ENCODE measurements at places on chromosomes 2 and 18. TPM values are rescaled to one million over a fixed set of nuclear protein-coding genes. Genes with fewer than 3 reads are reported as not detected.
A peak's percentile ranks its signal among the peaks of the same experiment; 100 is the strongest.

IL1F10 gene
- total RNA-seq = not detected

GRCh38 chr2:126038861-126039260 is 617.1 kb upstream of the GYPC start:
- no peak for DNase-seq

LINC00305 gene
- not detected for total RNA-seq

DNA sequence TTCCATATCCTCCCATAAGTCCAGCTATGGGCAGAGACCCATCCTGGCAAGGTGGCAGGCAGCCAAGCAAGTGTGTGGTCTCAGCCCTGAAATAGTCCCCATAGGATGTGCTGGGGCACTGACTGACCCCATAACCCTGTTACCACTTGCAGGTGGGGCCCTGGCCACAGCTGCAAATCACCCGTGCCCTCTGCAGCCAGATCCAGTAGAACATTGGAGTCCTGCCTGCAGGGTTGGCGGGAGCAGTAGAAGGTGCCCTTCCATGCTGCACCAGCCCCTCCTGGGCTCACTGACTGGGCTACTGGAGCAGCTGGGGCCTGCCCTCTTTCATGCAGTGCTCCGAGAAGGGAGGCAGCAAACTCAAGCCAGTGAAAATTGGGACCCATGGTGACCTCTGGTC is 112.6 kb upstream of the MCFD2 start:
- DNase-seq = no peak

GRCh38 chr18:21958707-21959450 is 210.5 kb upstream of the GATA6 start:
- DNase-seq = no peak

DNA sequence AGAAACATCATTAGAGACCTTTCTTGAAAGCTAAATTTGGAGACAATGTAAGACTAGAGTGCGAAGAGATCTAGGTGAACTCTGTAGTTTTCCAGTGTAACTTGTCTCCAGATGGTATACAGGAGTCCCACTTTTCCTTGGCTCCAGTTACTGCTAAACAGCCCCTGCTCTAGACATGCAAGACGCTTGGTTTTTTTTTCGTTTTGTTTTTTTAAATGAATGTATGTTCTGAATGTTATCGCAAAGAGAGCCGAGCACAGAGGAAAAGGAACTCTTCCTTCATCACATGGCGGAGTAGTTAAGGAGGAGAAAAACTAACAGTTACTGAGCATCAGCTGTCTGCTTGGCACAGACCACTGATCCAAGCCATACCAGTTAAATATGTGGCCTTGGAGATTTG is 2.4 kb downstream of the RALB start:
- DNase-seq = no peak

GRCh38 chr18:42107287-42107686 is 152.3 kb downstream of the PIK3C3 start:
- no peak for DNase-seq

LCT gene
- total RNA-seq = 0.18 TPM

SLC14A1 gene
- total RNA-seq = 3.8 TPM

PJVK gene
- 0.50 TPM for total RNA-seq

- DNase-seq = no peak
These were observed 16.2 kb downstream of the TANC1 start for GRCh38 chr2:158984604-158985135.

- no peak for DNase-seq
These were observed 396.3 kb upstream of the PIK3C3 start for GRCh38 chr18:41558715-41559114.

IL36A gene
- 0.29 TPM for total RNA-seq

GRCh38 chr2:60498816-60499429 is 54.5 kb downstream of the BCL11A start:
- no peak for DNase-seq

DNA sequence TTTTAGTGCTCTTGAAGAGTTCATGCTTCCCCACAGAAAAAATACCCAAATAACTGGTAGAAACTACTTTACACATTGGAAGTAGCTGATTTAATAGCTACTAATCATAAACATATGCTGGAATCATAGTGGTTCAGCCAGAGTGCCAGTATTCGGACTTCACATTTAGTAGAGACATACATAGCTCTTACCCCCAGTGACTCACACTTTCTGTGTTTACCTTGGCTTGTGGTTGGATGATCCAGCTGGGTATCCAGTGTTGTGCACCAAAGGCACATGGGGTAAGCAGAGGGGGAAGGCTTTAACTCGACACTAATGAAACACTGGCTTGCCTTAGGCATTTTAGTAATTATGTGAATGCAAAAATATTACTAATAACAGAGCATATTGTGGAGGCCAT is 18.1 kb downstream of the ARHGAP28 start:
- DNase-seq = no peak

DNA sequence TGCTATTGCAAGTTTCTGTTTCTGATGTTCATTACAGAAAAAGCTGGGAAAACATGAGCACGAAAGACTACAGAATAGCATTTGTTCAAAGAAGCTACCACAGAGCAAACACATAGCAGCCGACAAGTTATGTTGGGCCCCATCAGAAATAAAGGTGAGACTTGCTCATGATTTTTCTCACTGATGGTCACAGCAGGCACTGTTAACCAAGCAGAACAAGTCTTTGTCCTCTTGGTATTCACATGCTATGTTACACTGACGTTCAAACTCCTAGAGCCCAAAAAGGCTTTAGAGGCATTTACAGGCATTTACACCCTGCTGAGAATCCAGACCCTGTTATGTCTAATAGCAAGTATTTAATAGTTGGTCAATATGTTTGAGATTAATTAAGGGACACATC is 235.0 kb upstream of the HNMT start:
- DNase-seq = no peak

DNA sequence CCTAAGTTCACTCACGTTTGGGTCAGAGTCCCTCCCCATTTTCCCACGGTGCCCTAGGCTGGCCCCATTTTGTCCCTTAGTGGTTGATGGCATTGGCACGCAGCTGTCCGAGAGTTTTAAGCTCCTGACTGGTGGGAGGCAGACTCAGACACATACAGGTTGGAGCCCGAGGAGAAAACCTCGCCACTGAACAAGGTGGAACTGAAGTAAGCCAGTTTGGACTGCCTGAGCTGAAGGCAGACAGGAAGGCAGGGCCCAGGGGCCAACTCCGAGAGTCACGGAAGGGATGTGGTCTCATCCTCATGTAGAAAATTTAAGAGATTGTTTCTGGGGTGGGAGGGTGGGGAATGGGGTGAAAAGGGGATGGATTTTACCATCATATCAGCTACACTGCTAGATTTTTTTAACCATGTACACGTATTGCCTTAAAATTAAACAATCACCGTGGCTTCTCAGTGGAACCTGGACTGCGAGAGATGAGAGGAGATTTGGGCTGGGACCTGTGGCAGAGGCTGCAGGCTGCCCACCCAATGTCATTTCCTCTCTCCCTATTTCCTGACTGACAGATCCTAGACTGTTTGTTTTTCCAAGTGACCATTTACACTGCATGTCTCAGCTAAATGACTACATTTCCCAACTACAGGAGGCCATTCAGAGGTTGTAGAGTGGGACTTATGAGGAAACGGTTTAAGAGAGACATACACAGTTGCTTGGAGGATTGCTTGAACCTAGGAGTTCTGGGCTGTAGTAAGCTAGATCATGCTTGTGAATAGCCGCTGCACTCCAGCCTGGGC is 19.4 kb upstream of the NMUR1 start:
- no peak for DNase-seq

DNA sequence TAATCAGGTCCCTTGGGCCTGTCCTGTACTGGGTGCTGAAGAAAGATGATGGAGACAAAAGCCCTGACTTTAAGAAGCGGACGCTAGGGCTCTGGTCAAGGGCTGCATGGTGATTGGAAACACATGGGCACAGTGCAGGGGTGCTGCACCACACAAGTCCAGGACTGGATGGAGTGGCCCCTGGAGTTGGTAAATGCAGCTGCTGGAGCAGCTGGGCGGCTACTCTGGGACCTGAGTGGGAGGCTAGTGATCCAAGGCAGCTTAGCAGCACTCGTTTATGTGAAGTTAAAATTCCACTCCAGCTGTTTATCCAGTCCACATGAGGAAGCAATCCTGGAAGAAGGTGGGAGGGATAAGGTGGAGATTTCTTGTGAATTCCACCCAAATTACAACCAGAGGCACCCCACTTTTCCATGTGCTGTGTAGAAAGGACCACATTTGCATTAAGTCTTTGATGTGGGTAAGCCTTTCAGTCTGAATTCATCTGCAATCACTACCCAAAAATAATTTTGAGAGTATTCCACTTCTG is 24.9 kb downstream of the MERTK start:
- DNase-seq = no peak

DNA sequence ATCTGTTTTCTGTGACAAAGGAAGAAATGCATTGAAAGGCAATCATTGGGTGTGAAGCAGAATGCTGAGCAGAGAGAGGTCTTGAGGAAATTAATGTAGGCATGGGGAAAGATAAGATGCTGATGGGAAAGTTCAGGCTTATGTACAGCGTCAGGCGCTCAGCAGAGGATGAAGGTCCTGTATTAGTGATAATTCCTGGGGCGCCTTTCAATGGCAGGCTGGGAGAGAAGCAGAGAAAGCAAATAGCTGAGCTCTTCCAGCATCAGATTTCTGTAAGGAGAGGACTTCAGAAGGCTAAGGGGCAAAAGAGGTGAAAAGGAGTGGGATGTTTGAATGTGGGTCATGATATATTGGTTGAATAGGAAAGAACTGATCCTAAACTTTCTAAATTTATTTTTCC is 129.8 kb downstream of the HNMT start:
- DNase-seq = no peak

- no peak for DNase-seq
These were observed 121.5 kb upstream of the PDE1A start for GRCh38 chr2:182548031-182548950.

GRCh38 chr2:226142463-226142862 is 657.2 kb downstream of the IRS1 start:
- DNase-seq = no peak

DNA sequence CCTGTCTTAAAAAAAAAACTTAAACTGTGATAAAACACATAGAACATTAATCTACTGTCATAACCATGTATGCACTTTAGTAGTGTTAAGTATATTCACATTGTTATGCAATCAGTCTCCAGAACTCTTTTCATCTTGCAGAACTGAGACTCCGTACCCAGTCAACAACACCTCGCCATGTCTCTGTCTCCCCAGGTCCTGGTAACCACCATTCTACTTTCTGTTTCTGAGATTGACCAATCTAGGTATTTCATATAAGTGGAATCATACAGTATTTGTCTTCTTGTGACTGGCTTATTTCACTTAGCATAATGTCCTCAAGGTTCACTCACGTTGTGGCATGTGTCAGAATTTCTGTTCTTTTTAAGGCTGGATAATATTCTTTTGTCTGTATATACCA is 290.8 kb upstream of the CXCR4 start:
- DNase-seq = no peak

DNA sequence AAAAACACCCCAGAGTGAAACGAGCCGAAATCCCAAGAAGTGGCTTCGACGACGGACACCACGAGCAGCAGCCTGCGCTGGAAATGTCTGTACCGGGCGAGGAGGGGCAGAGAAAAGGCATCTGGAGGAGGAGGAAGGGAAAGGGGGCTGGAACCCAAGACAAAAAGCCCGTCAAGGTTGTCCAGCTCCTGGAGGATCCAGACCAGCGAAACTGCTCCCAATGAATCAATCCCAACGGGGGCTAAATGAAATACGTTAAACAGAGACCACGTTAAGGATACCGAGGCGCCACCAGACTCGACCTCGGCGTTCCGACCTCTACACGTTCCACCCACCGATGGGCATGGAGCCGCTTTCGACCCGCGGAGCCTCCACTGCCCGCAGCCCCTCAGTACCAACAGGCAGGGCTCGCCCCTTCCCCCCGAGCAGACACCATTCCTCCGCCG is 400 bp downstream of the CCDC88A start:
- no peak for DNase-seq

DNA sequence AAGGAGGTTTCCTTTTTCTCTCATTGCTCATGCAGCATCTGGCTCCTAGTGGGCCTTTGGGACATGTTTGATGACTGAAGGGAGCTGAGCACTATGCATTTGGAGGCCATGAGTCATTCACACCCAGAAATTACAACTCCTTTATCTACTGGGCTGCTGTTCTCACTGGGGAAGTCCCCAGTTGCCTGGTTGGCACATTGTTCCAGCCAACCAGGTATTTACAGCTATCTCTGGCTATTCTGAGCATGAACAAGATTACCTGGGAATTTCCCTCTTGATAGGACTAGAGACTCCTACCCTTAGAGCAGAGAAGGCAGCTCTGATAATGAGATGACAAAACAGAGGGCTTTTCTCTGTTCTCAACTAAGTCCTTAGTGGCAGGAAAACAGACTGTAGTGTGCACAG is 206.5 kb downstream of the SETBP1 start:
- peak; percentile 24 for DNase-seq

DNA sequence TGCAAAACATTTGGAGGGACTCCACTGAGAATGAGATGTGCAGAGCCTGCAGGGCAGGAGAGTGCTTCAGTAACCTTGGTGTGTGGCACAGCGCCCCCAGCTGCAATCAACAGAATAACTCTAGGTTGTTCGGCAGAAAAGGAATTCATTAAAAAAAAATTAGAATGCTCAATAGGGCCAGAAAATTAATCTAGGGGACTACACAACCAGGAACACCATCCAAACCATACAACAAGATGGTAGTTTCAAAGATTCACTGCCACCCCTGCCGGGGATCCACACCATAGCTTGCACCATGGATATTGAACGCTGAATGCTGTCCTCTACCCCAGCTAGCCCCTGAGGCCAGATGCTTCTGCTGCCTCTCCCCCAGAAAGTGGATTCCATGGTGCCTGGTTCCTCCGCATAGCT is 50.1 kb downstream of the THUMPD2 start:
- peak; percentile 43 for DNase-seq

DNA sequence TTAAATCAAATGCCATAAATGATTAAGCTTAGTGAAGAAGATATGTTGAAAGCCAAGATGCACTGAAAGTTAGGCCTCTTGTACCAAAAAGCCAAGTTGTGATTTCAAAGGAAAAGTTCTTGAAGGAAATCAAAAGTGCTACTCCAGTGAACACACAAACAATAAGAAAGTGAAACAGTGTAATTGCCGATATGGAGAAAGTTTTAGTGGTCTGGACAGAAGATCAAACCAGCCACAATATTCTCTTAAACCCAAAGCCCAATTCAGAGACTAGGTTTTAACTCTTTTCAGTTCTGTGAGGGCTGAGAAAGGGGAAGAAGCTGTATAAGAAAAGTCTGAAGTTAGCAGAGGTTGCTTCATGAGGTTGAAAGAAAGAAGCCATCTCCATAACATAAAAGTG is 101.8 kb upstream of the RPE start:
- DNase-seq = no peak

- no peak for DNase-seq
These were observed 129.3 kb upstream of the REV1 start for GRCh38 chr2:99619151-99619550.

FMNL2 gene
- 0.21 TPM for total RNA-seq

Measured in activated CD8-positive, alpha-beta T cell treated with anti-CD3 and anti-CD28 coated beads, Interleukin-2, amount 10 ng/mL, durations not matched to agents 7 days and 5 days (primary cell).